NCI-H460 (cell line): ENCODE measurements at places on chromosomes 1 and 21. TPM values are rescaled to one million over a fixed set of nuclear protein-coding genes. Genes with fewer than 3 reads are reported as not detected.

GRCh38 chr1:38527373-38527966 lies 332.1 kb downstream of the RRAGC start:
- no peak for DNase-seq

- DNase-seq = peak; percentile 26
Observed at GRCh38 chr1:81670286-81670685, 130.4 kb upstream of the ADGRL2 start.

GRCh38 chr1:115764541-115764940 lies 4.0 kb downstream of the CASQ2 start:
- DNase-seq = peak; percentile 38

DNA sequence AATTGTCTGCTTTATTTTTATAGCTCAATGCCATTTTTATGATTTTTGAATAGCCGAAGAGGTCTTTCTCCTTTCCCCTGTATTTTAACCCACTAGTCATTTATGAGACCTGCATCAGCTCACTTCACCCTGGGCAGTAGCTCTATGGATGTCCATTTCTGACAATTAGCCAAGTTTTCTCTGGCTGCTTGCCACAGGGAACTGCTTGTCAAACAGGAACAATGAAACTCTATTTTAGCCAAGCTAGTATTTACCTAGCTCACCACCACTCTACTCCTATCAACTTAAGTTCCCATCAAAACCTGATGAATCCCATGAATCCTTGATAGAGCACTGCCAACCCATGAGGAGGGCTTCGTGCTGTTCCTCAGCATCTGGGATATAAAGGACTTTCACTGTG lies 406.7 kb downstream of the RWDD3 start:
- no peak for DNase-seq

DNA sequence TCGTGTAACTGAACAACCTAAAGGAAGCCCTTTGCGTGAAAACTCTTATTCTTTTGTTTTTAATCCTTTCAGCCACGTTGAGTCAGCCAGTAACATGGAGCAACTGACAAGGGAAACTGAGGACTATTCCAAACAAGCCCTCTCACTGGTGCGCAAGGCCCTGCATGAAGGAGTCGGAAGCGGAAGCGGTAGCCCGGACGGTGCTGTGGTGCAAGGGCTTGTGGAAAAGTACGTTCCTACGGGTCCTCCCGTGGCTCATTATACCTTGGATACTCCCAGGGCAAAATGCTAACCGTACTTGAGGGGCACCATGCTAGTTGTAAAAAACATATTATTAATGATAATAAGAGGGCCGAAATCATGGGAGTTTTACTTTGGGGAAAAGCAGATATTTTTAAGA lies 49.4 kb downstream of the LAMC2 start:
- DNase-seq = peak; percentile 33

- DNase-seq = no peak
Observed at GRCh38 chr1:49251019-49251784, 474.5 kb upstream of the BEND5 start.

- DNase-seq = no peak
Observed at GRCh38 chr1:197170538-197170937, 24.1 kb upstream of the ASPM start.

Gene LCE6A
- not detected in 2 replicates for total RNA-seq

Gene CHRNB2
- total RNA-seq = not detected in 2 replicates

Gene VANGL2
- 0.02 TPM in 1 of 2 replicates, not detected in the other for total RNA-seq
